ENCODE measurements at places on chromosomes 3 and 15. TPM values are rescaled to one million over a fixed set of nuclear protein-coding genes. Genes with fewer than 3 reads are reported as not detected.

The TMIE gene
- 0.68 TPM for total RNA-seq

The CFAP100 gene
- not detected for total RNA-seq

The IQCF5 gene
- total RNA-seq = not detected

The C3orf20 gene
- not detected for total RNA-seq

The SAMD7 gene
- total RNA-seq = not detected

The CCDC54 gene
- not detected for total RNA-seq

The C3orf70 gene
- total RNA-seq = 1.8 TPM

The PPP1R14D gene
- total RNA-seq = not detected

The CRABP1 gene
- total RNA-seq = 1,434 TPM

The ROPN1 gene
- not detected for total RNA-seq

The MUC4 gene
- 2.4 TPM for total RNA-seq

The ASTE1 gene
- 1.5 TPM for total RNA-seq

The KIF15 gene
- total RNA-seq = 28.6 TPM

The WDR48 gene
- 62.2 TPM for total RNA-seq

The CADPS gene
- total RNA-seq = 87.2 TPM

The KBTBD13 gene
- 0.34 TPM for total RNA-seq

The SLC9C1 gene
- not detected for total RNA-seq

The ACVR2B gene
- 9.8 TPM for total RNA-seq

The REC114 gene
- not detected for total RNA-seq

The ADAMTS7 gene
- 6.5 TPM for total RNA-seq

The ZIC4 gene
- total RNA-seq = 1.2 TPM

The MYEF2 gene
- 91.7 TPM for total RNA-seq

- ATAC-seq = peak; percentile 53
Observed at GRCh38 chr15:78739996-78740903, 71.0 kb downstream of the ADAMTS7 start.

DNA sequence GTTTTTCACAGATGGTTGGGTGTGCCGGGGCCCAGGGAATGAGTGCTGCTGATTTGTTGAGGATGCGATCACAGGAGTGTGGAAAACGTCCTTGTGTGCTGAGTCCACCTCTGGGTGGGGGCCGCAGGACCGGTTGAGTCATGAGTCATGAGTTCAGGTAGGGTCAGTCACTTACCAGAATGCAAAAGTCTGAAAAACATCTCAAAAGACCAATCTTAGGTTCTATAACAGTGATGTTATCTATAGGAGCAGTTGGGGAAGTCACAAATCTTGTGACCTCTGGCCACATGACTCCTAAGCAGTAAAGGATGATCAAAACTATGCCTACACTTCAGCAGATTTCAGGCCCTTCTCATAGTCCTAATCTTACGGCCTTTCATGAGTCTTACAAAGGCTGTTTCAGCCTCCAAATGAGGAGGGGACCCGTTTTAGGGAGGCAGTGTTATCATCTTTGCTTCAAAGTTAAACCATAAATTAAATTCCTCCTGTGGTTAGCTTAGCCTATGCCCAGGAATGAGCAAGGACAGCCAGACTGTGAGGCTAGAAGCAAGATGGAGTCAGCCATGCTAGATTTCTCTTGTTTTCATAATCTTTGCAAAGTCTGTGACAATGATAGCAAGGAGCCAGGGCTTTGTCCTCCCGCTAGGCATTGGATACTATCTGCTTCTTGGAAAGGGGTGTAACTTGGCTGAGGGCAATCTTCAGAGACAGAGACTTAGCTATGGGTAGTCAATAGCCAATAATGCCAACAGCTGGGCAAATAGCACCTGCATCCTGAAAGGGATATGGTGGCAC is 30.6 kb upstream of the PIAS1 start:
- ATAC-seq = no peak

DNA sequence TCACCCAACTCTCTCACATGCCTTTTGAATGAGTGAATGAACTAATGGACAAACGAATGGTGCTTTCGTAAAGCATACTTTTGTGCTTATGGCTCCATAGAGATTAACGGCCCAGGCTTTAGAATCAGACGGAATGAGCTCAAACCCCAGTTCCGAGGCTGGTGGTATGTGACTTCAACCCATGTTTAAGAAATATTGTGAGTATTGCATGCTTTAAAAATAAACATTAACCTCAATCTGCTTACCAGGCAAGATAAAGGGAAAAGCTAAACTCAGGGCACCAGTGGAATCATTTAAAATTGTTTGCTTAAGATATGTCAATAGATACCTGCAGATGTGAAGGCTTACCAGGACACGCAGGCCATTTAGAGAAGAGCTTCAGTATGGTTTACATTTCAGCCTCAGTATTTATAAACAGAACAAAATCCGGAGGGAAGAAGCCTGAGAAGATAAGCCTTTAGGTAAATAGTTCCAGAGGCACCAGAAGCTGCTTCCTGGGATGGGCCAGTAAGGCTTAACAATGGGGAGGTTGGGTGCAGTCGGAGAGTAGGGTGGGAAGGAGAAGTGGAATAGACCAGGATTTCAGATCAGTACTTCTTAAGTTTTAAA is 186.4 kb downstream of the ADAMTS9 start:
- no peak for ATAC-seq

DNA sequence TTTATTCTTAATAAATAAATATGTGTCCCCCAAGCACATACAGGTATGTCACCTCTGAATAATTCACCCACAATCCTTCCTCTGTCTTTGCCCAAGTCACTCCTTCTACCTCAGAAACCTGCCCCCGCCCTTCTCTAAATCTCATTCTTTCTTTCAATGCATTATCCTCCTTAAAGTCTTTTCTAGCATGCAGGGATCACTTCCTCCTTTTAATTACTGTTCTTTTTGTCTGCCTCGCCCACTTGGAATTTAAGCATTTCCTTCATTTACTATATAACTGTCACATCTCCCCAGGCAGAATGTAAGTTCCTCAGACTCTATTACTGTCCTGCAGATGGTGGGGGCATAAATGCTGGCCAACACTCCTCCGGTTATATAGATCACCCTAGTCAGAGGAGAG is 7.8 kb downstream of the CCDC80 start:
- no peak for ATAC-seq

DNA sequence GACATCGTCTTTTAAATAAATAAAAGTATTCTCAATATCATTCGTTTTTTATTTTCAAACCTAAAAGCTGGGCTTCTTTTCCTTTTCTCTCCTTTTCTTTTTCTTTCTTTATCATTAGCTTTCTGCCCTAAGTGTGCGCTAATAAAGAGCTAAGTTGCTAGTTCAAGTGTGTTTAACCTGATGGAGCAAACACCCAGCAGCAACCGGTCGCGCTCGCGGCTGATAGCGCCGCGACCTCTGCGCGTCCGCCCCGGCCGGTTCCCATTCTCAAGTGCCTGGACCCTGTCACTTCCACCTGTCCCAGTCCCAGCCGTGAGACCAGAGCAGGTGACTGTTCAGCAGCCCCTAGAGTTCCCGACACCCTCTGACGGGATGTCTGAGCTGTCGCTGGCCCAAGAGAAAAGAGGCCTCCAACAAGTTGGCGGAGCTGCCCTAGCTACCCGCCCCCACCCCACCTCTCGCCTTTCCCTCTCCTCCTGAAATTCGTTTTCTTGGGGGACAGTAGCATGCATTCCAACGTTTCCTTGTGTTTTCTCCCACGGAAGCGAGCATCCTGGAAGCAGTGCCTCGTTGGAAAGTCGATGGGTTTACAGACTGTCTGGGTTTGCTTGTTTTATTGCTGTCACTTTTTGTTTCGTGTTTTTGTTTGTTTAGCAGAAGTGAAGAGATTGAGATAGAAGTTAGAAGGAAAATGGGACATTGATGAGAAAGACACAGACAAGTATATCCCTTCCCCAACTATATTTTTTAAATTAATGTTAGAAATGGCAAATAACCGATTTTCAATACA is 3.1 kb upstream of the MECOM start:
- ATAC-seq = no peak

- no peak for ATAC-seq
Observed at GRCh38 chr3:63990204-63990603, 33.1 kb downstream of the PSMD6 start.

DNA sequence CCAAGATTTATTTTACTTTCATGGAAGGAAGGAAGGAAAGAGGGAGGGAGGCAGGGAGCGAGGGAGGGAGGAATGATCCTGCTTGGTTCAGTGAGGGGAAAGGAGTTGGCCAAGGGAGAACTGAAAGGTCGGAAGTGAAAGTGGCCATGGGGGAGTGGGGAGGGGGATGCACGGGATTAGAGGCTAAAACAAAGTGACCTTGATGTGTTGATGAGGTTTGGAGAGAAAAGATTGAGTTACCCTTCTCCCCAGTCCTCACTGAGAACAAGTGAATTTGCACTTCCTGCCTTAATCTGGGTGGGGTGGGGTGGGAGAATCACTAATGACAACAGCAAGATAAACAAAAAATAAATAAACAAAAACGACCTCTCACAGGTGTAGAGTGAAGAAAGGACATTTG is 212.0 kb upstream of the TLE3 start:
- ATAC-seq = no peak

- no peak for ATAC-seq
Observed at GRCh38 chr15:70503798-70504298, 259.5 kb downstream of the UACA start.

DNA sequence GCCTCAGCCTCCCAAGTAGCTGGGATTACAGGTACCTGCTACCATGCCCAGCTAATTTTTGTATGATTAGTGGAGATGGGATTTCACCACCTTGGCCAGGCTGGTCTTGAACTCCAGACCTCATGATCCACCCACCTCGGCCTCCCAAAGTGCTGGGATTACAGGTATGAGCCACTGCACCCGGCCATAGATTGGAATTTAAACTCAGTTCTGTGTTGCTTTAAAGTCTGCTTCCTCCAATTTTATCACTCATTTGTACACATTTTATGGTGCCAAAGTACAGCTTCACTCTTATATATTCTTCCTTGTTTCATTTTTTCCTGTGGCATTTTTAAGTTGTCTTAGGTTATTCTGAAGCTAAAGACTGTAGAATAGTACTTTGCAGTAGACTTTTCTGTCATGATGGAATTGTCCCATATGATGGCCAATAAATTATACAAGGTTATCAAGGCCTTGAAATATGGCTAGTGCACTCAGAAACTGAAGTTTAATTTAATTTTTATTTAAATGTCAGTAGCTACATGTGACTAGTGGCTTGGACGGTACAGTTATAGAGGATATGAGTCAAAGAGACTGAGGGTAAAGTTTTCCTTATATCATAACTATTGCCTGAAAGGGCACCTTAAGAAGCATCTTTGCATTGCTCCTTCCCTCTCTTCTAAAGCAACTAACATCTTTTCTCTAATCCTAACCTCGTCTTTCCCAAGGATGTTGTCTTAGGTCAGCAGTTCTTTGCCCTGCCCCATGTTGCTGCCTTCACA is 28.1 kb downstream of the ATP11B start:
- ATAC-seq = no peak

DNA sequence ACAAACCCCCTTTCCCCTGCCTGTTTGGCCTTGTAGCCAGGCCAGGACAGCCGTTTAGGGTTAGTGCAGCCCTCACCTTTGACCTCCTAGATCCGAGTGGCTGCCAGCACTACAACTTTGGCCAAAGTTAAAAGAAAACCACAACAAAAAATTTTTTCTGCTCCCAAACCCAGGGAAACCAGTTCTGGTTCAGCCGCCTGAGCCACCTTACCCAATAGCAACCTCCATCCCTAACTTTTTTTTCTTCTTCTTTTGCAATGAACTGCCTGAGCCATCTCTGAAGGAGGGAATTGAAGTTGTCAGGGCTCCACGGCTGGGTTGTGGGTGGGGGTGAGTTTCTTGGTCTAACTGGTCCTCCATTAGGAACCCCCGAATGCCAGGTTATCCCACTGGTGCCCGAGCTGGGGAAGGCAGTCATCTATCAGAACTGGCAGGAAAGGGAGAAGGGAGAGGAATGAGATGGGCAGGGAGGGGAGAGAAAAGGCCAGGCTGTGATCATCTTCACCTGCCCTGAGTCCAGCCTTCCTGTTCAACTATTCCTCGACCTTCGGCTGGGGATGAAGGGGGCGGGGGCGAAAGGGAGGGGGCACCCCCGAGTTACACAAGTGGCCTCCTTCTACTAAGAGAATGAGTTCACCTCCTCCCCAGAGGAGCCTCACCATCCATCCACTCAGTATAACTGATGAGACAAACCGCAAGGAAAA is 6.2 kb upstream of the NR2F2 start:
- no peak for ATAC-seq

GRCh38 chr15:34644061-34644460 is 60.6 kb upstream of the GOLGA8B start:
- ATAC-seq = no peak

Measured in motor neuron (in vitro differentiated cells).